Vagina (tissue), 2 donors: ENCODE measurements at places on chromosomes 7 and 10. TPM values are rescaled to one million over a fixed set of nuclear protein-coding genes. Genes with fewer than 3 reads are reported as not detected.

GRCh38 chr10:86671419-86671818, 3.1 kb downstream of the LDB3 start:
- DNase-seq, result no peak

GRCh38 chr7:26105236-26105635, 46.8 kb upstream of the NFE2L3 start:
- no peak for DNase-seq

DNA sequence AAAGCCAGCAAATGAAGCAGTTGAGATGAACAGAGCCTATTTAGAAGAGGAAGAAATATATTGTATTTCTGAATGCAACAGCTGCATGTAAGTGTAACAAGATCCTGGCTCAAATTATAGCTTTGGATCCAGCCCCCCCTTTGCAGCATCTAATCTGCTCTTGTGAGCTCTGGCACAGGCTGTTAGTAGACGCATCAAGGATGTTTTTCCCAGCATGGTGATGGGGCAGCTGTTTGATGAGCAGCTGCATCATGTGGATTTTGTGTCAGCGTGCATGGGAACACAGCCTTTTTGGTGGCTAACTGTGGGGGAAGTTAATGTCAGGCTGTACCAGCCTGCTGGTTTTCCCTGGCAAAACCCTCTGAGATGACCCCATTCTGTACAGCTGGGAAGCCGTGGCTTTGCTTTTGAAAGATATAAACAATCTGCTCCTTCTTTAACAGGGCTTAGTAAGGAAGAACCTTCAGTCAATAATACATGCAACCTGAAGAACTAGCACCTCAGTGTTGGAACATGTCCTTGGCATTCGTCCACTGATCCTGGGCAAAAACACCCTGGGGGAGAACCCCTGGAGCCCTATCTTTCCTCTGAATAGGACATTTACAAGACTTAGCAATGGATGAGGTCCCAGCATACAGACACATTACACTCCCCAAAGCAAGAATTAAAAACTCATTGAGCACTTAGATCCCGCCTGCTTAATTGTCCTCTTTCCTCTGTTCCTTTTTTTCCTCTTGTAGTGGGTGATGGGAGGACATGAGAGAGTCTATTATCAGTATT, 70.6 kb downstream of the NPS start:
- no peak for DNase-seq

DNA sequence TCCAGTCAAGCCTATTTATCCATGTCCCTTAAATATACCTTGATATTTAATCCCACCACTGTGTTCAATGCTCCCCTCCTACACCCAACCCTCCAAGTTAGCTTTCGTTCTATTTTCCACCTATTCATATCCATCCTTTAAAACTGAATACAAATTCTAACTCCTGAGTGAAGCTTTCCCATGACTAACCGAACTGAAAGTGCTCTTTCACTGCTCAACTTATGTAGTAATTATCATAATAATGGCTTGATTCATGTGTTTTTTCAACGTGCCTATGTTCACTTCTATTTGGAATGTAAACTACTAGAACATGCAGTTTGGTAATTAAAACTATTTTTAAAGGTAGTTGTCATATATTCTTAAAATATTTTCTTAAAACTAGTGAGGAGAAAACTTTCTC, 58.0 kb downstream of the NDUFB2 start:
- no peak for DNase-seq

GRCh38 chr7:24713850-24714675, 43.2 kb downstream of the GSDME start:
- DNase-seq, result peak; percentile 80

- no peak for DNase-seq
These were observed 102.5 kb downstream of the APBB1IP start for GRCh38 chr10:26540601-26541000.

Gene SPRN
- not detected for total RNA-seq

GRCh38 chr10:110724937-110725336, 80.8 kb downstream of the RBM20 start:
- DNase-seq, result no peak

- no peak for DNase-seq
These were observed 16.5 kb downstream of the C1QL3 start for GRCh38 chr10:16505161-16505560.

- no peak for DNase-seq
These were observed 37.5 kb upstream of the PLXNA4 start for GRCh38 chr7:132613737-132614136.

- DNase-seq, result no peak
These were observed 17.3 kb upstream of the ADRB1 start for GRCh38 chr10:114026189-114027040.

Gene EBLN1
- total RNA-seq, result not detected

Gene ZNF467
- total RNA-seq, result 13.3 TPM

Gene ITIH5
- 20.4 TPM for total RNA-seq

DNA sequence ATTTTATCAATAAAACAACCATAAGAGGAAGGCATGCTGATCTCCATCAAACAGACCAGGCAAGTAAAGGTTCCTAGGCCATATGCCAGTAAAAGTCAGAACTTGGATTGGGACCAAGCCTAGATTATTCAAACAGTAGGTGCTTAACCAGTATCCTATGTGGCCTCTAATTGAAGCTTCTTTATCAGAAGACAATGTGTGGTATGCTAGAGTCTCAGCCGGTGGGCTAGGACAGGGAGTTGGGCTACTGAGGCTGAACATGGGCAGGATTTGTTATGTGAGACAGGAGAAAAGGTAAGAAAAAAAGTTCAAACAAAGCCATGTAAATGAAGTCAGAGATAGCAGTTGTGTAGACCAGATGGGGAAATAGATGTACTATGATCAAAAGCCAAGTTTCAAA, 413.7 kb upstream of the GHITM start:
- DNase-seq, result no peak

- DNase-seq, result no peak
These were observed 339.5 kb downstream of the ELMO1 start for GRCh38 chr7:37109016-37109683.

Gene NUDT1
- 19.4 TPM for total RNA-seq

GRCh38 chr10:121609426-121610380, 11.5 kb upstream of the FGFR2 start:
- no peak for DNase-seq

GRCh38 chr7:81211204-81211933, 292.5 kb upstream of the SEMA3C start:
- DNase-seq, result no peak

GRCh38 chr7:124762611-124763143, 2.9 kb downstream of the GPR37 start:
- DNase-seq, result no peak

- no peak for DNase-seq
These were observed 9.5 kb upstream of the AP5Z1 start for GRCh38 chr7:4765776-4766490.

Gene PPP1R17
- total RNA-seq, result not detected

Gene CDC14C
- total RNA-seq, result not detected

Gene CYP2C19
- total RNA-seq, result 6.1 TPM

Gene PIP
- 2.5 TPM for total RNA-seq

GRCh38 chr7:98831641-98832221, 38.1 kb downstream of the TMEM130 start:
- no peak for DNase-seq

DNA sequence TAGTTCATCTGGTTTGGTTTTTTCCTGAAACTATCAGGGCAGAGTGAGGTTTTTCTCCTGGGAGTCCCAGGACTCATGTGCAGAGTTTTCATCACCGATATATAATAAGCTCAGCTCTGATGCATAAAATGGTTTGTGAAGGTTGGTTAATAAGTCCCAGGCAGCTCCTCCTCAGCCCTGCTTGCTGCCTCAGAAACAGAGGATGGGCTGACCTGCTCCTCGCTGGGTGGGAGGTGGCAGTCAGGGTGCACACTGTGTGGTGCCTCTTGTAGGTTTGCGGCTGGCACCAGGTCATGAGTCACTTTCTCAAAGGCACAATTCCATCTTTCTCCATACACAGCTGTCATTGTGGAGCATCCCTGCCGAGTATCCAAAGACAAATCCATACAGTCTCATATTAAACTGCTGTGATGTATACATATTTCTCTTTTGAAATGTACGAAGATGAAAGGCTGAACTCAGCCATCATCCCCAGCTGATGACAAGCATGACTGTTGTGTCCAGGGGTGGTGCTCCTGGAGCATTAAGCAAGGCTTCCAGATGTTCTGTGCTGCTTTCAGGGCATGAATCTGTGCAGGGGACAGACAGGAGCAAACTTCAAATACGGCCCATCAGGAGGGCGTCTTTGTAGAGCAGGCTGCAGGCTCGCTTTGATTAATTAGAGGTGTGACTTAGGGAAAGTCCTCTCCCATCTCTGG, 125.7 kb upstream of the NPS start:
- no peak for DNase-seq

DNA sequence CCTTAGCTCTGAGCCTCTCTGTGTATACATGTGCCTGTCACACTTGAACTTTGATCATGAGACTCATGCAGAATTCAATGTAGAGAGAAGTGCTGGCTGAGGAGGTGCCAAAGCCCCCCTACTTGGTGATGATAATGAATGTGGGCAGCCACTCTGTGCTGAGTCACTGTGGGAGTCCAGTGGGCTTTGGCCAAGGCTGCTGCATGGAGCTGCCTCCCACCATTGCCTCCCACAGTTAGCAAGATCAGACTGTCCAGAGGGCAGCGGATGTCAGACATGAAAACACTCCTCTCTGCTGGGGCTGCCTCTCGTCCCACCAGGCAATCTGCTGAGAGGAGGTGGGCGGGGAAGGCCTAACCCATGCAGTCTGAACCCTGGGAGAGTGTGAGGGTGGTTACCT, 180.3 kb downstream of the SH2D4B start:
- DNase-seq, result no peak

DNA sequence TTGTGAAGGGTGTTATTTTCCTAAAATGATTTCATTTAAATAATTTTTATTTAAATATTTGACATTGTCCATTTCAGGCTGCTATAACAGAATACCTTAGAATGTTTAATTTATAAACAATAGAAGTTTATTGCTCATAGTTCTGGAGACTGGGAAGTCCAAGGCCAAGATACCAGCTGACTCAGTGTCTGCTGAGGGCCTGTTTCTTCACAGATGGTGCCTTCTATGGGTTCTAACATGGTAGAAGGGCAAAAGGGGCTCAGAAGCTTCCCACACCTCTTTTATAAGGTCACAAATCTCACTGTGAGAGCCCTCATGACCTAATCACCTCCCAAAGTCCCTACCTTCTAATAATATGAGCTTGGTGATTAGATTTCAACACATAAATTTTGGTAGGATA, 50.7 kb downstream of the MTURN start:
- DNase-seq, result no peak
